ENCODE measurements at places on chromosomes 3 and 15.
A peak's percentile ranks its signal among the peaks of the same experiment; 100 is the strongest.

- no peak for DNase-seq
These were observed 34.7 kb upstream of the GCSAM start for GRCh38 chr3:112167758-112168157.

GRCh38 chr3:43872901-43873300 lies 182.2 kb downstream of the ABHD5 start:
- DNase-seq: no peak

DNA sequence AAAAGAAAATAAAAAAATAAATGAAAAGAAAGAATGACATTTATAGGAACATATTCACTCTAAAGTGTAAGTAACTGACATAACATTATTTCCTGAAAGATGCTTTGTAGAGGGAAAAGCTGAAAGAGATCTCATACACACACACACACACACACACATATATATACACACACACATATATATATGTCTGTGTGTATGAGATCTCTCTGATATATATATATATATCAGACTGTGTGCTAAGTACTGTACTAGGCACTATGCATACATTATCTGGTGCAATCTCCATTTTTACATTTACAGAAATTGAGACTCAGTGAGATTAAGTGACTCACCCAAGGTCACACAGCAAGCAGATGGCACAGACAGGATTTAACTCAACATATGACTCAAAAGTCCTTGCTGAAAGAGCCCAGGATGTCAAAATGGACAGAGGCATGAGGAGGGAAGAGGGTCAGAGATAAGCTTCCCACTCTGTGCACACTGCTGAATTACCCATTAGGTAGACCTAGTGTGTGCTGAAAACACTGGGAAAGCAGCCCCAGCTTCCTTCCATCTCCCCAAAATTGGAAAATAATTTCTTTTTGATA lies 15.0 kb downstream of the BHLHE40 start:
- DNase-seq: no peak

- no peak for DNase-seq
These were observed 253.4 kb upstream of the MDFIC2 start for GRCh38 chr3:70565861-70566260.

GRCh38 chr15:64478863-64479262 lies 18.5 kb downstream of the ZNF609 start:
- DNase-seq: no peak

DNA sequence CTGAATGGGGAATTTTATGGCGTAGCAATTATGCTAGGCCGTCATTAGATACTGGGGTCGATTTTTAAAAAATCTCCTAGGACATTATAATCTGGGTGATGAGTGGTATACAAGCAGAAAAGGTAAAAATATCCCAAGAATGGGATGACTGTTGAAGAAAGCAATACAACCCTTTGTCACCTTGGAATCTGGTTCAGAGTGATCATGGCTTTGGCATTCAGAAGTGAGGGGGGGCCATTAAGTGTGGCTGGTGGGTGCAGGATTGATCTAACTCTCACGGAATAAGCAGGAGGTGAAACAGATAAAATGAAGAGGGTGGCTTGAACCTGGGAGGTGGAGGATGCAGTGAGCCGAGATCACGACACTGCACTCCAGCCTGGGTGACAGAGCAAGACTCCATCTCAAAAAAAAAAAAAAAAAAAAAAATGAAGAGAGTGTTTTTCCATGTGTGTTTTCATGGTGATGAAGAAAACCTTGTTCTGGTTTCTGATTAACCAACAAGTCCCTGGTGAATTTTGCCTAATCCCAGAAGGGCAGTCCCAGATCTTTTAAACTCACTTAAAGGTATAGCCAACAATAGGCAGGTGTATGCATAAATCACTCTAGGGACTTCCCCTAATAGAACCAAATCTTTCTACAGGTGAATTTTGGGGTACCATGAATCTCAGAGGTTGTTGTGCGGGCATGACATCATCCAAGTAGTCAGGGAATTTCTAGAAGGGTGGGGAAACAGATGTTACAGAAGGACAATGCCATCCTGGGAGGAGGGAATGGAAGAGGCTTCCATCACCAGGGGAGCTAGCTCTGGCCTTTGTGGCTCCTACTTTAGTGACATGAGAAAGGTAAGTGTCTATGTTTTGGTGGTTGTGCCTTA lies 3.1 kb upstream of the RAD54L2 start:
- no peak for DNase-seq

- DNase-seq: no peak
These were observed 7.5 kb downstream of the GATA2 start for GRCh38 chr3:128485282-128486204.

GRCh38 chr3:117128133-117128532 lies 418.6 kb downstream of the TUSC7 start:
- DNase-seq: no peak

DNA sequence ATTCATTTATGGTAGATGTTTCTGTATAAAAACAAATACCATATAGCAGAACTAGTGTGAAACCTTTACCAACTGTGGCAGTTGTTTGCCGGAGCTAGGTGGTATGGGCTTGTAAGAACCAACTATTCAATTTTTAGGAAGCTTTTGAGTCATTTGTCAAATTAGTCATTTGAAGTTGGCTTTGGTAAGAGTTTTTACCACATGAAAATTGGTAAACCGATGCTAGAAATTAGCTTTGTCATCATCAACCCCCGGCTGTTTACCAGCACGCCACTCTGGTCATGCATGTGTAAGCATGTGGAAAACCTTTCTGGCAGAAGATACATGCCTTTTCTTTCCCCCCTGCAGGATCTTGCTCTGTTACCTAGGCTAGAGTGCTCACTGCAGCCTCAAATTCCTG lies 63.3 kb downstream of the IL1RAP start:
- DNase-seq: no peak

DNA sequence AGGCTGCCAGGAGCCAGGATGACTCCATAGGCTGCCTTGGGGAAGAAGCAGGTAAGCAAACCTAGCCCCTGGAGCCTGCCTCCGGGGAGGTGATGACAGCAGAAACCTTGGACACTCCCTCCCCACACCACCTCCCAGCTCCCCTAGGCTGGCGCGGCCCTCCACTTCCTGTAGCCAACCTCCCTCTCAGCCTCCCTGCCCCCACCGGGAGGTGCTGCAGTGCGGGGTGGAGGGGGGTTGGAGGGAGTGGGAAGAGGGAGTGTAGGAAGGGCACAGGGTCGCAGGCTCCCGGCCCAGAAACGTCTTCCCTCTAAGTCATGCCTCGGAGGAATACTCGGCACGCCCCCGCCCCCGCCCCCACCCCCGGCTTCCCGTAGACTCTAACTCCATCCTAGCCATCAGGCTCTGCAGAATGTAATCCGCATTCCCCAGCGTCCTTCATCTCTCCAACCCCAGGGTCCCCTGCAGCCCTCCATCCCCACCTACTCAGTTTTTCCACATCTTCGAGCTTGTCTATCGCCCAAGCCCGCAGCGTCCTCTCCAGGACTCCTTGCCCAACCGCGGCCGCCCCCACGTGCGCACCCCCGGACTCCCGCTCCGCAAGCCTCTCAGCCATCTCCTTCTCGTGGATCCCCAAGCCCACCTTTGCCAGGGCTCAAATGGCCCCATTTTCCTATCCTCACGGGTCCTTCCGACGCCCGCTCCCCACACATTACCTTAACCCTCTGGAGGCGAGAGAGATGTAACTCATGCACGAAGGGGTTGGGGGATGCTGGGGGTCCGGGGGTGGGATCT lies 528 bp downstream of the LPCAT4 start:
- DNase-seq: peak; percentile 39

DNA sequence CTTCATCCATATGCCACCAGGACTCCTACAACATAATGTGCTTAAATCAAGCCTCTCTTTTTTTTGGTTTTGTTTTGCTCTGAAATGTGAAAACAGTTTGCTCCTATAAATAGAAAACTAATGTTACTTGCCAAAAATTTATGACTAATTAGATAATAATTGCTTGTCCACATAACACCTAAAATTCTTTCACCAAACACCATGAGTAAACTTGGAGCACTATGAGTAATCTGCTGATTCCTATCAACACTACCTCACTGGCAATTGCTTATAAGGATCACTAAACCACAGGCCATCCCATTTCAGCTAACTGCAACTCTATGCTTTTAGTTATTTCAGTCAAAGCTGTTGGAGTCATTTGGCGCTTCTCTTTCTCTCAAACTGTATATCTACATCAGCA lies 252.7 kb downstream of the EPHA3 start:
- no peak for DNase-seq

GRCh38 chr3:14001136-14001535 lies 121.3 kb upstream of the WNT7A start:
- no peak for DNase-seq

- DNase-seq: no peak
These were observed 126.5 kb downstream of the ADAMTS17 start for GRCh38 chr15:100215031-100215842.

DNA sequence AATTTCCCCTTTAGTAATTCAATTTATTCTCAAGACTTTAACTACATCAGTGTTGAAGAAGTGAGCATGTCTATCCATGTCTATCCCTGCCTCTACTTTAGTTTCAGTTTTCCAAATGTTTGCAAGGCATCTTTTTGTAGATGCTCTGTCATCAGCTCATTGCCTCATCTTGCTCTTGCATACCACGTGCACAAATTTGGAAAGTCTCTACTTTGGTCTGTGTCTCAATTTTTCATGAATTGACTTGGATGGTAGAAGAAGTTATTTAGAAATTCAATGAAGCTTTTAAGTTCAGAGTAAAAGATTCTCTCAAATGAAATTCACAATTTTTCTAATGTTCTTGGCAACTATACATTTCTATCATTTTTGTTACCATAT lies 55.3 kb downstream of the CLDN1 start:
- DNase-seq: no peak

DNA sequence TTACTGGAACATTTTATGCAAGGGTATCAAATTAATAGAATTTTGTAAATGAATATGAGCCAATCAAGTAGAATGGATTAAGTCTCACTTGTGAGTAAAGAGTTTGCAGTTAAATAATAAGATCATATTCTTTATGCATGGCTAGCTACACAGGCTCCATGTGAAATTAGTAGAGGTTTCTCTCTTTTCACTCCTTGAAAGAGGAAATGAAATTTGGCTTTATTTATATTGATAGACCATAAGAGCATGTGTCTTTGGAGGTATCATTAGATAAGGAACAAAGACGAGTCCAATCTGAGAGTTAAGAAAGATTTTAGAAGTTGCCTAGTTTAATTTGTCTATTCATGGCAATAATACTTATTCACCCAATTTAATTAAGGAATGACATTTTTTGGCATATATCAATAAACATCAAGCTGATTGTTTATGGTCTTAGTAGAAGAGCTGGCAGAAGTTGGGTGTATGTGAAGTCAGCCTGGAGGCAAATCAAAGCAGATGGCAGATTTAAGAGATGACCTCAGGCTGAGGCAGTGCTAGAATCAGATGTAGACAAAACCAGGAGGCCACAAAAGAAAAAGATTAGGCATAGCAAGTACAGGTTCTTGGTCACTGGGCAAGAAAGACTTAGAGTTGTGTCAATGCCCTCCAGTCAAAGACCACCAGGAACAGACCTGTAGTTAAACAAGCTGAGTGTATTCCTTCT lies 406.5 kb upstream of the ARHGEF26 start:
- DNase-seq: no peak

DNA sequence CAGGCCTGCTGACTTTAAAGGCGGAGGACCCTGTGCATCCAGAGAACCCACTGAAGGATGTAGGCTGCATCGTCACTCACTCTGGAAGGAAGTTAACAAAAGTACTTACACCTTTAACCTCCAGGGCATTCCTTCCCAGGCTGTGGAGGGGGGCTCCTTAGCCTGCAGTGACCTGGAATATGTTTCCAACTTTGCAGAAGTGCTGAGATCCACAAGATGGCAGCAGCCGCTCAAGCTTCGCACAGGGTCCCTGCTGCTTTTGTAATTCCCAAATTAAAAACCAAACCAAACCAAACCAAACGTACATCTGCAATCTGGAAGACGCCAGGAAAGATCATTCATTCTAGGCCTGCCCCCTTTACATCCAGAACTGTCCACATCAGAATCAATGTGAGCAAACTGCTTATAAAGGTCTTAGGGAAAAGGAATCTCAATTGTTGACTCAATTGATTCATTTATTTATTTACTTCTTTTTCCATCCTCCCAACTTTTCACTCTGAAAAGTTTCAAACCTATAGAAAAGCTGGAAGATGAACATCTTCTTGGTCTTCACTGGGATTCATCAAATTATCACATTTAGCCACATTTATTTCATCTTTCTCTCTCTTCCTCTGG lies 70.5 kb upstream of the KLHL25 start:
- peak; percentile 76 for DNase-seq

- no peak for DNase-seq
These were observed 57.3 kb downstream of the GLB1 start for GRCh38 chr3:33039628-33040027.

DNA sequence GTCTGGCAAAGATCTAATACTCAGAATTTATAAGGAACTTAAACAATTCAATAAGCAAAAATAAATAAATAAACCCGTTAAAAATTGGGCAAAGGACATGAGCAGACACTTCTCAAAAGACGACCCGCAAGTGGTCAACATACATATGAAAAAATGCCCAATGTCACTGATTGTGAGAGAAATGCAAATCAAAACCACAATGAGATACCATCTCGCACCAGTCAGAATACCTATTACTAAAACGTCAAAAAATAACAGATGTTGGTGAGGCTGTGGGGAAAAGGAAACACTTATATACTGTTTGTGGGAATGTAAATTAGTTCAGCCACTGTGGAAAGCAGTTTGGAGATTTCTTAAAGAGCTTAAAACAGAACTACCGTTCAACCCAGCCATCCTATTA lies 188.0 kb upstream of the MRPL3 start:
- DNase-seq: no peak

DNA sequence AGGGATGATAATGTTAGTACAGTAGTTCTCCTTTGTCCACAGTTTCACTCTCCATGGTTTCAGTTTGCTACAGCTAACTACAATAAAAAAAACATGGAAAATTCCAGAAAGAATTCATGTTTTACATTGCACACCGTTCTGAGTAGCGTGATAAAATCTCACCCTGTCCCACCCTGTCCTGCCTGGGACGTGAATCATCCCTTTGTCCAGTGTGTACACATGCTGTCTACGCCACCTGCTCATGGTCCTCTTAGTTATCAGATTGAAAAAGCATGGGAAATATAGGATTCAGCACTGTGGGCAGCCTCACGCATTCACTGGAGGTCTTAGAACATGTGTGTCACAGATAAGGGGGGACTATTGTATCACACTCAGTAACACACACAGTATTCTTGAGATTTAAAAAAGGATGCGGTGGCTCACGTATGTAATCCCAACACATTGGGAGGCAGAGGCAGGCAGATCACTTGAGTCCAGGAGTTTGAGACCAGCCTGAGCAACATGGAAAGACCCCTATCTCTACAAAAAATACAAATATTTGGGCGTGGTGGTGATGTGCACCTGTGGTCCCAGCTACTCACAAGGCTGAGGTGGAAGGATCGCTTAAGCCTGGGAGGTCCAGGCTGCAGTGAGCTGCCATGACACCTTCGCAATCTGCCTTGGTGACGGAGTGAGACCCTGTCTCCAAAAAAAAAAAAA lies 8.7 kb upstream of the FLNB start:
- DNase-seq: no peak

DNA sequence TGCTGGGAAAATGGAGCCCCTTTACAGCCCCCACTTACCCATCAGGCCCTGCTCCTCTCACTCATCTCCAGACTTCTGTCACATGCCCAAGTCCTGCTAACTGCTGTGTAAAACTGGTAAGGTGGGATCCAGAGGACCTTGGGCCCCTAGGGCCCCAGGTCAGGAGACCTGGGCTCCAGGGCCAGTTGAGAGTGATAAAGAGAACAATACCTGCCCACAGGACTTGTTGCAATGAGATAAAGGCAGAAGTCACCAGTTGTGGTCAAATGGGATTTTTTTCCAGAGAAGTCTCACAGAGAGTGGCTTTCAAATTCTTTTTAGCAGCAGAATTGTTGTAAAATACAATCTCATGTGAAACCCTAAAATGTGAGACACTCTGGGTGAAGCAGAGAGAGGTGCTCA lies 753 bp downstream of the FURIN start:
- DNase-seq: no peak

Data from SK-MEL-5 (cell line).